ENCODE measurements at places on chromosomes 5 and 9.
A peak's percentile ranks its signal among the peaks of the same experiment; 100 is the strongest.

DNA sequence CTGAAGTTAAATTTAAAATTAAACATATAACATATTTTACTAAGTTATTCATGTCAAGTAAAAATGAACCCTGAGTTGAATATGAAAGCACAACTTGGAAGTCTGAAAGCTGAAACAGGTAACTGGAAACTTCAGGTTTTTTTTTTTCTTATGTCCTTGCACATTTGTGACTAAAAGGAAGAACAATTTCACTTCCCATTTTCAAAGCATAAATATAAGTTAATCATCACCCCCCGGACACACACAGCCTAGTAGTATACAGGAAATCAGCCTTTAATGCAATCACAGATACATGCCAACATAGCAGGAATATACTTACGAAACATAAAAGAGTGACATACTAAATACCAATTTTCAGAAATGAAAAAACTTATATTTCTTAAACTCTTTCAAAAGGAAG lies 225.9 kb downstream of the RFX3 start:
- DNase-seq: no peak

DNA sequence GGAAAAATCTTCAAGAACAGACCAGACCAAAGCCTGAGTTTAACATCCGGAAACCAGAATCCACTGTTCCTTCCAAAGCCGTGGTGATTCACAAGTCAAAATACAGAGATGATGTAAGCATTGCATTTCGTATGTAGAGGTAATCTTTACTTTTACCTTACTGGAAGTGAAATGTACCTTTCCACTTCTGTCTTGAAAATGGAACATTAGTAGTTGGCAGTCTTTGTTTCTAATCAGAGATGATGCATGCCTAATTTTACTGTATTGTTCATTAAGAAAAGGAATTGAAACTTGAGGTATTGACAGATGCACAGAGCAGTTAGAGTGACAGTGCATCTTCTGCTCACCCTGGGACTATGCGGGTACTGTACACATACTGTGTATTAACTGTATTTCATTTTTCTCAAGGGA lies 34.6 kb downstream of the HABP4 start:
- DNase-seq: no peak

GRCh38 chr9:123268465-123269259 lies at the start of gene STRBP:
TSS of gene STRBP (minus strand) at chr9:123268586. CDS start at chr9:123184134, 84,452 bp downstream.
- peak; percentile 11 for DNase-seq

- DNase-seq: no peak
These were observed 111.5 kb downstream of the TRIO start for GRCh38 chr5:14254686-14255085.

DNA sequence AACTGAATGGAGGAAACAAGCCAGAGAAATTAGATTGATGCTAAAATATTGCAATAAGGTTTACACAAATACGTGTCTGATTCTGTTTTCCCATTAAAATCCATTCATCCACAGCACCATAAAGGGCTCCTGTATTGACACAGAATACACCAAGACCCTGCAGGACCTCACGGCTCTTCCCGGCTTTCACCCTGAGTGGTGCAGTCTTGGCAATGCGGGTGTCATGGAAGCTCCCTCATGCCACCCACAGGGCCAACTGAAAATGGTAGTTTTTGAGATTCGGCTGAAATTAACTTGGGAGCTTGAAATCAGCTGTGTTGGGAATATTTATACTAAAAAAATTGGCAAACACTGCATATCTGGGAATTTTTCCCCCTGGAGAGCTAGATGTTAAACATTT lies 17.3 kb upstream of the EXOC3 start:
- no peak for DNase-seq

DNA sequence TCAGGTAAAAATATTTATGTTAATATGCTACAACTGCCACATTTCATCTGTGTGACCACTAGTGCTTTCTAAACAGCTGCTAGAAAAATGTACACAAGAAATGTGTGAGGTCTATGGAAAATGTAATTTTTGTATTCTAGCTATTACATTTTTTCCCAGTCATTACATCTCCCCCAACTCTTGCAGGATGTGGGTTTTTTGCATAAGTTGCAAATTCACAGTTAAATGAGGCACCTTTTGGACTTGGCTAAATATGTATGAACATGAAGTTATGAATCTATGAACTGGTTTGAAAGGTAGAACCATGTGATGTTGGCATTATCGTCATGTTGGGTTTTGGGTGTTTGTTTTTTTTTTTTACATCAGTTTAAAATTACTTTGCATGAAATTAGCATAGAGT lies 590.4 kb upstream of the WWC1 start:
- DNase-seq: no peak

All from NCI-H187 treated with DMSO at 0.1 percent for 48 hours (cell line).